Suppressor macrophage (primary cell): ENCODE measurements at places on chromosomes 2 and 18.
A peak's percentile ranks its signal among the peaks of the same experiment; 100 is the strongest.

DNA sequence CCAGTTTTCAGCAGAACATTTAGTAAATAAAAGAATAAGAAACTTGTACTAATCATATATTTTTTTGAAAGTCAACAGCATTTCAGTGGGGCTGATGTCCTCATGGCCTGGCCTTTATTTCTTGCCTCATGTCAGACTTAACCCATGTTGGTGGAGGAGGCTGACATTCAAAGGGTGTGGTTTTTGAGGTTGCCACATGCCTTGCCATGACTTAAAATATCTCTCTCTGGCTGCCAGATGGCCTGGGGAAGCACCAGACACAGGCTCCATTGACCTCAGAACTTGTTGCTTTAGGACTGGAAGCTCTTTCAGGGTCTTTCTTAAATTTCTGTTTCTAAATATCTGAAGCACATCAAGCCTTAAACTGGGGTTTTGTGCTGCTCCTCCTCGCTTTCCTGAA lies 32.5 kb upstream of the CD28 start:
- peak; percentile 61 for DNase-seq

- peak; percentile 51 for DNase-seq
These were observed 14.9 kb upstream of the DGKD start for GRCh38 chr2:233339427-233339826.

- no peak for DNase-seq
These were observed 244.9 kb downstream of the ETAA1 start for GRCh38 chr2:67642046-67642382.

DNA sequence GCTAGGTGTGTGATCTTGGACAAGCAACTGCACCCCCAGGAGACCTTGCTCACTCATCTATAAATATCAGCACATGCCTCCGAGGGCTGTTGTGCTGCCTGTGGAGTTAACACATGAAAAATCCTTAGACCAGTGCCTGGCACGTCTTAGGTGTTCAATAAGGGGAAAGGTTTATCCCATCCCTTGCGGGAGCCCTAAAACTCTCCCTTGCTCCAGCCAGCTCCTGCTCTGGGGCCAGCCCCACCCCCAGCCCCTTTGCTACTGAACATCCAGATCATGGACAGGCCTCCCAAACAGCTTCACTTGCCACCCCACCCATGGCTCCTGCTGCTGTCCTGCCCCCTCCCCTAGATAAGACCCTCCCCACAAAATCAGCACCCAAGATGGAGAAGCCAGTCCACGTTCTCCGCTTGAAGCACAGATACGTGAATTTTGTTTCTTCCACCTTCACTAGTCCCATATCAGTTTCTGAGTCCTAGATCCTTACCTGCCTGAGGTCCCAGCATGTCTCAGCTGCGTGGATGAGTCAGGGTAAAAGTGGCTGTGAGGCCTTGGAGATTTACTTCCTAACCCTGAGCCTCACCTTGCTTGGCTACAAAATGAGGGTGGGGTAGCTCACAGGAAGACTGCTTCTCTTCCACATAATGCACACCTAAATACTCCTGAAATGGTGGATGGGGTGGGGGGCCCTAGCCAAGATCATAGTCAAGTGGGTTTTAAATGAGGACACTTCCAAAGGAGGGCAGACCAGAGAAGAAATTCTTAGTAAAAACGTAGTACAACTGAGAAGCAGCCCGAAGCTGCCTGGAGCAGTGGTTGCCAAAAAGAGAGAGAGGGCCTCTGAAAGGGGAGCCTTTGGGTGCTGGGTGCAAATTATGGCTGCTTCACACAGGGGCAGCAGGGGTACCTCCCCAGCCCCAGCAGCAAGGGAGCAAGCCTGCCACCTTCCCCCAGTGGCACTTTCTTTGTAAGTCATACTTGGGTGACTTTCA lies 40.4 kb downstream of the C1QL2 start:
- DNase-seq = no peak

DNA sequence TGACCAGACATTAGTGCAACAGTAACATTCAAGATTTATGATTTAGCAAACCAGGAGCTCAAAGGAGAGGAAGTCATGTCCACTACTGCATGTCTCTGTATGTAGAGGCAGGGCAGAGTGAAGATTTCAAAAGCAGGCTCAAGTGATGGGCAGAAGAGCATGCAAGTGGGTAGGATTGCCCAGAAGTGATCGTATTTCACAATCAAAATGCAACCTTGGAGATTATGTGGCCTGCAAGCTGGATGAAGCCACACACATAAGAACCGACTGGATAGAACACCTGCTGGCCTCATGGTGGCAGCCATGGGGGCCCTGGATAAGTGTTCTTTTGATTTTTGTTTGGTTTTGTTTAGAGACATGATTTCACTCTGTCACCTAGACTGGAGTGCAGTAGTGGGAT lies 286.8 kb upstream of the RAB12 start:
- DNase-seq = no peak

DNA sequence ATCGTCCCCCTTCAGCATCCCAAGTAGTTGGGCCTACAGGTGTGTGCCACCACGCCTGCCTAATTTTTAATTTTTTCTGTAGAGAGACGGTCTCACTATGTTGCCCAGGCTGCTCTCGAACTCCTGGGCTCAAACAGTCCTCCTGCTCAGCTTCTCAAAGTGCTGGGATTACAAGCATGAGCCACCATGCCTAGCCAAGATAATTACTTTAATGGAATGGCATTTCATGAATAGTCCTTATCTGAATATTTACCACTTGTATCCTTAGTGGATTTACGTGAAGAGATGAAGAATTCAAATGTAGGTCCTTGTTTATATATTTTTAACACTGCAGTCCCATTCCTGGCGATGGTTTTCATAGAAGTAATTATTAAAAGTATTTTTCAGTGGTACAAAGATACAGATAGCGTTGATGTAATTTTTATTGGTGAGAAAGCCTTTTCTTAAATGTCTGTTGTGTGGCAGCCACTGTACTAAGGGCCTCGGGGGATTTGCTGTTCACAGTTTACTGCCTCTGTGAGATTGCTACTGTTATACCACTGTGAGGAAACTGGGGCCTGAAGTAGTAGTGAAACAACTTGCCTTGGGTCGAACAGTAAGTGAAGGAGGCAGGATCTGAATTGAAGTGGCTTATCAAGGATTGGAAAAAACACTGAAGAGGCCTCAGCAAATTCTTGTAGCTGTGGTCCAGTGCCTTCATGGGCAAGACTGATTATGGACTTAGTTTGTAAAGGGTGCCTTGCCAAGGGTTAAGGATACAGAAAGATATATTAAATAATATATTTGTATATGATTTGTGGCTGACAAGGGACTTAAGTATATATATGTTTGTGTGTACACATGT lies 151.2 kb downstream of the PRPF40A start:
- DNase-seq = no peak

DNA sequence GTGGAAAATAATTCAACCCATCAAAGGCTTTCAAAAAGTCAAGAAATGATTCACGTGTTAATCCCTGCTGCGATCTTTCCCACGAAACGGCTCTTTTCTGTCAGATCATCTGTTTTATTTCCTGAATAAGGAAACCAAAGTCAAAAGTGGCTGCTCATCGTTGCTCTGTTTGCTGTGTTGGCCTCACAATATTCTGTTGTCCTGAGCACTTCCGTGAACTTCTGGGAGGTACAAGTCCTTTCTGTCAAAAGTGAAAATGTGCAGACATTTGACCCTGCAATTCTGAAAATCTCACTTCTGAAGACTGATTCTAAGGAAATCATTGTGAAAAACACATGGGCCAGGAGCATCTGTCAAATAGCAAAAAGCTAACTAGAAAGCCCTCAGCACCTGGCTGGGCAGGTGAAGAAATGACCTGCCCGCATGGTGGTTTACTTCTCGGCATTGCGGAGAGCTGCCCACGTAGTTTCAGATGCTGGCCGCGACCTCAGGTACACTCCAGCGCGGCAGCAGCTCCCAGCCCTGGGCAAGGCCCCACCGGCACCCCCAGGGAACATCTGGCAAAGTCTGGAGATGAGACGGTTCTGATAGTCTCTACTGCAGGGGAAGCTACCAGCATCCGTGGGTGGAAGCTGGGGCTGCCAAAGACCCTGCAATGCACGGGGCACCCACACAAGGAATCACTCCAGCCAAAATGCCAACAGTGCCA lies 31.9 kb upstream of the GPC1 start:
- DNase-seq = no peak

DNA sequence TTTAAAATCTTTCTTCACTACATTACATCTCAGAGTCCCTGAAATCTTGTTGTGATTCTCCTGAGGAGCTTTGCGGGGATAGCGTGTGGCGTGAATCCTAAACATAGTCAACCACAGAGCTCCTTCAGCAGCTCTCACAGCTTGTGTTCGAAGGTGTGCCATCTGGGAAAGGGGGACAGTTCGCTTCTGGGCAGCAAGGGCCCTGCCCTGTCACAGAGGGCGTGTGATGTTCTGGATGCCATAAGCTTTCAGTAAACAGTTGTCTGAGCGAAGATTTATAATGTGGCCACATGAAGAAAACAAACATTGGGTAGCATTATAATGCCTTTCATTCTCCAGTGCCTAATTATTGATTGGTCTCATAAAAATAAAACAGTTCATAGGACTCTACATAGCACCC lies 172.5 kb downstream of the MYO1B start:
- no peak for DNase-seq

DNA sequence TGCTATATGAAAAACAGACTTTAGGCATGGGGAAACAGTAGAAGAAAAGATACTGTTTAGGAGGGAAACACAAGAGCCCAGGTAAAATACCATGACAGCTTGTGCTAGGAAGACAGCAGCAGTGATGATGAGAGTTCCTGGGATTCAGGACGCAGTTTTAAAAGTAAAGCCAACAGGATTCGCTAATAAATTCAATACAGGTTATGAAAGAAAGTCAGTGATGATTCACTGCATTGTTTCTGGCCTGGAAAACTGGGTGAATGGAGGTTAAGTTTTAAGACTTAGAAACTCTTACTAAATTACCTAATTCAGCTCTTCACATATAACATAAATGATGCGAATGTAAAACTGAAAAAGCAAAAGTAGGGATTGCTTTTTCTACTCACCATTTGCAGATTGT lies 27.9 kb upstream of the RNU4ATAC start:
- DNase-seq = no peak

DNA sequence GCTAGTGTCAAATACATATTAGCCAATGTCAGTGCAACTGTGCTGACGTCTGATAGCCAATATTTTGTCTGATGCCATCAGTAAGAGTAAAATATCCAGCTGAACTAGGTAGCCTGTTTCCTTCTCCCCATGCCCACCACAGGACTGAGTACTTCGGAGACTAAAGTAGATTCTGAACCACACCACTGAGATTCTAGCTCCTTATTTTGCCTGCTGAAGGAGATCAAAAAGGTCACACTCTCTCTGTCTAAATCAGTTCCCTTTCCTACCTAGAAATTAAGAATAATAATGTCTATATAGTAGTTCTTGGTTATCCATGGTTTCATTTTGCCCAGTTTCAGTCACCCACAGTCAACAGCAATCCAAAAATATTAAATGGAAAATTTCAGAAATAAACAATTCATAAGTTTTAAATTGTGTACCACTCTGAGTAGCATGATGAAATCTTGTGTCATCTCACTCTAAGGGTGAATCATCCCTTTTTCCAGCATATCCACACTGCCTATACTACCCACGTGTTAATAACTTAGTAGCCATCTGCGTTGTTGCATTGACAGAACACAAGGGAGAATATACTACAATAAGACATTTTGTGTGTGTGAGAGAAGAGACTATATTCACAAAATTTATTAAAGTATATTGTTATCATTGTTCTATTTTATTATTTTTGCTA lies 1043.3 kb upstream of the PIK3C3 start:
- no peak for DNase-seq

GRCh38 chr2:190640117-190640516 lies 8.8 kb upstream of the NAB1 start:
- DNase-seq = no peak

DNA sequence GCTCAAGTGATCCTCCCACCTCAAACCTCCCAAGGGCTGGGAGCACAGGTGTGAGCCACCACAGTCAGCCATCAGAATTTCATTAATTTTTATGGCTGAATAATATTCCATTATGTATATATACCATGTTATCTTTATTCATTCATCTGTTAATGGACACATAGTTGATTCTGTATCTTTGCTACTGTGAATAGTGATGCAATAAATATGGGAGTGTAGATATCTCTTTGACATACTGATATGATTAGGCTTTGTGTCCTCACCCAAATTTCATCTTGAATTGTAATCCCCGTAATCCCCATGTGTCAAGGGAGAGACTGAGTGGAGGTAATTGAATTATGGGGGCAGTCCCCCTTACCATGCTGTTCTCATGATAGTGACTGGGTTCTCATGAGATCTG lies 38.2 kb upstream of the REEP1 start:
- no peak for DNase-seq

DNA sequence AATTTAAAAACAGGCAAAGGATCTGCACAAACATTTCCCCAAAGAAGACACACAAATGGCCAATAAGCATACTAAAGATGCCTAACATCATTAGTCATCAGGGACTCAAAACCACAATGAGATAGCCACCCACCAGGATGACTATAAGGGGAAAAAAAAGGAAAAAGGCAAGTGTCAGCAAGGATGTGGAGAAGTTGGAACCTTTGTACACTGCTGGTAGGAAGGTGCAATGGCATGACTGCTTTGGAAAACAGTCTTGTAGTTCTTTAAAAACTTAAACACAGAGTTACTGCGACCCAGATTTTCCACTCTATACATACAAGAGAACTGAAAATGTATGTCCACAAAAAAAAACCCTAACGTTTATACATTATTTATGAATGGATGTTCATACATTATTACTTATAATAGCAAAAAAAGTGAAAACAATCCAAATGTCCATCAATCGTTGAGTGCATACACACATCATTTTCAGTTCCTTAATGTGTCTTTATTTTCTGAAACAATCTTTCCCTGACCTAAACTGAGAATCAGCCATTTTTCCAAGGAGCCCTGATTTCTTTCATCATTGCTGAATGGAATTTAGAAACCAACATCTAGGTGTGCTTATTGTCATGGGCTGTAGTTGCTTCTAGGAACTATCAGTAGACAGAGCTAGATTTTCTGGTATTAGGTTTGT lies 64.7 kb upstream of the TLK1 start:
- DNase-seq = peak; percentile 68

DNA sequence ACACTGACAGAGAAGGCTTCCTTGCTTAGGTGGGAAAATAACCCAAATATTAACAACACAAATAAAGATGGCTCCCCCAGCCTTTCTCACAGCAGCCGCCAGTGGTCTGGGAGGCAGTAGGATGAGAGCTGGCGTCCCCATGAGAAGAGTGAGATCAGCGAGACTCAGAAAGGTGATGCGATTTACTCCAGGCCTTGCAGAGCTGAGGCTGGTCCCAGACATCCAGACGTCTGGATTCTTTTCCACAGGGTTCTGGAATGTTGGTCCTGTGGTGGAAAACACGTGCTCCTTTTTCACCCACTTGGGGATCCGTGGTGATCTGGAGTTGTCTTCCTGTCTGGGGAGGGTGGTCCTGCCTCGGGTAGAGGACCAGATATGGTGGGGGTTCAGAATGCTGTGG lies 190.6 kb downstream of the CTIF start:
- no peak for DNase-seq

- no peak for DNase-seq
These were observed 90.6 kb upstream of the LDAH start for GRCh38 chr2:20913491-20913890.
